ENCODE measurements at places on chromosomes 12 and 14.
A peak's percentile ranks its signal among the peaks of the same experiment; 100 is the strongest.

DNA sequence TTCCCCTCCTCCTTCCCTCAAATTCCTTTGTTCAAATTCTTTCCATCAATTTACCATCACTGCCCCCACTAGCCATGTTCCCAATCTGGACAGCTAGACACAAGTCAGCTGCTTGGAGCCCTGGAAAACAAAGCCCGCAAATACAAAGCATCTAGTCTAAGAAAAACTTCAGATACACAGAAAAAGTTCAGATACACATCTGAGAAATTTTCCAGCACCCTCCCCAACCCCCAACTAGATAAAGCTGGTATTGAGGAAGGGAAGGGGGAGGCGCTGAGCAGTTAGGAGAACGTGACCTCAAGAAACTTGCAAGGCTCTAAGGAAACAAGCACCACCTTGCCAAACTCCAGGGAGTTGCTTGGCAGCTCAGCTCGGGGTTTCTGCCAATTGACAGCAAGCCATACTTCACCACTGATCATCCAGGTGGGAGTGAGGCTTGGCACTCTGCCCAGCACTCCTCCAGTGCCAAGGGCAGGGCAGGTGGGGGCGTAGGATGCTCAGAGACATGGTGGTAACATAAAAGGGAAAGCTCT is 5.1 kb upstream of the CNIH1 start:
- DNase-seq = peak; percentile 67

DNA sequence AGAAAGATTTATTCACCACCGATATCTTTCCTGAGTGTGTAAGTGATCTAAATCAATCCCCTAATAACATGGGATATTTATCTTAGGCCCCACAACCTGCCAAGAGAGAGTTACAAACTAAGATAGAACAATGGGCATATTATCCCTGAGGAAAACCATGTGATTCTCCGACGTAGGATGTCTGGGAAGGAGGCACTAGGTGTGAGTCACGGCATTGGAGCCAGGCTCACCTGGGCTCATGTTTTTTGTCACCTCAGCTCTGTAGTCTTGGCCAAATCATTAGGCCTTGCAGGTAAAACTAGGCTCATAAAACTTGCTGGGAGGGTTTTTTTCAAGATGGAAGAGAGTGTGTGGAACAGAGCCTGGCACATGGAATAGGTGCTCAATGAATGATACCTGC is 129.7 kb upstream of the PLEKHG7 start:
- DNase-seq = no peak

DNA sequence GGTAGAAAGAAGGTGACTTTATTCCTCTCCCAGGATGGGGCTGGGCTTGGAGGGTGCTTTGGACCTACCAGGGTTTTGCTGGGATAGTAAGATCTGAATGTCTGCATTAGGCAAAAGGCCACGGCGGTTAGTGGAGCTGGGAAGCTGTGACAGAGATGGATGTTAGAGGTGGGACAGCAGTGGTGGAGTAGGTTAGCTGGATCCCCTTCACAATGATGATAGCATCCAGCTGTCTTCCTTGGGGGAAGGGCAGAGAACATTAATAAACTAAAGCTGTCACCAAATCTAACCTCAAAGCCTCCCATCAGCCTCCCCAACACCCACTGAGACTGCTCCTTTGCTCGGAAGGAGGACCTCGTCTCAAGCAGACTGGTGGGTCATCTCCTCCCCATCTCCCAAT is 104.8 kb downstream of the GPATCH2L start:
- no peak for DNase-seq

DNA sequence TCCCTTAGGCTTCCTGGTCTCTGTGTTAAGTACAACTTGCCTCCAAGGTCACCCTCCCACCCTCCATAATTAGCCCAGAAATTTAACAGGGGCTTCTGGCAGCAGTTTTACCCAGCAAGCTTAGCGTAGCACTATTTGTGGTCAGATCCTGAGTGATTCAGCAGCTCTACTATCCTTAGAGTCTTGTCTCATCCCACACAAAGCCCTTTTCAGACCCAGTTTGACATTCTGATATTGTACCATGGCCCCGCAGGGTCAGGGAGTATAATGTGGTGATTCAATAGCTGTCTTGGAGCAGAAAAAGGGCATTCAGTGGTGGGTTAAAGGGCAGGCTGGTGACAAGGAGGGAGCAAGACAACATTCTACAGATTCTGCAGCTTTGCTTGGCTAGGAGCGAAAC is 153.8 kb upstream of the DDHD1 start:
- no peak for DNase-seq

DNA sequence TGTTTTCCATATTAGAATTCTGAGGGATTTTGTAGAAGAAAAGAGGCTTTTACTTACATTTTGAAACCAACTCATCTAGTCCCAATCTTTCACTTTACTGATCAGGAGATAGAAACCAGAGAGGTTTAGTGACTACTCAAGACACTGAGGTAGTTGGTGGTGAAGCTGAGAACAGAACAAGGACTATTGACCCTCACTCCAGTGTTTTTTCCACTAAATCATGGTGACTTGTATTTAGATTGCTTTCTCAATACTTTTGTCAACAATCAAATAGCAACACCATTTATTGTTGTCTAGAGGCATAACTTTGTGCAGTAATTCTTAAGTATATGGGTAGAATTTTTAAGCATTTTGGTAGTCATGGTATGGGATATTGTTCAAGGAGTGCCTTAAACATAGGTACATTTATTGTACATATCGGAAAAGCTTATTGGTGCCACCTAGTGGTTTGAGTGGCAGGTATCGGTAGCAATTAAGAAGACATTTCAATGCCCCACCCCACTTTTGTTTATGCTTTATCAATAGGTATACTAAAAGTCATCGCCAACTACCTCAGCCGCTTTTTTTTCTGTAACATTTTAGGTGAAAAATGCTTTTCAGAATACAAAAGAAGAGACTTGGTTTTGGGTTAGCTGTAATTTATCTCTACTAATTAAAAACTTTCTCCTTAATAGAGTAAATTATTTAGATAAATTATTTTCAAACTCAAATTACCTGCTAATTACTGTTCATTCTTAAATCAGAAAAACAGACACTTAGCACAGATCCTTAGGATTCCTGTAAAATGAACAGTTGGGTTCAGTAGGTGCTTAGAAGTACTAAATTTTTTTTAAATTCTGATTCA is 47.3 kb upstream of the PAWR start:
- DNase-seq = peak; percentile 56

DNA sequence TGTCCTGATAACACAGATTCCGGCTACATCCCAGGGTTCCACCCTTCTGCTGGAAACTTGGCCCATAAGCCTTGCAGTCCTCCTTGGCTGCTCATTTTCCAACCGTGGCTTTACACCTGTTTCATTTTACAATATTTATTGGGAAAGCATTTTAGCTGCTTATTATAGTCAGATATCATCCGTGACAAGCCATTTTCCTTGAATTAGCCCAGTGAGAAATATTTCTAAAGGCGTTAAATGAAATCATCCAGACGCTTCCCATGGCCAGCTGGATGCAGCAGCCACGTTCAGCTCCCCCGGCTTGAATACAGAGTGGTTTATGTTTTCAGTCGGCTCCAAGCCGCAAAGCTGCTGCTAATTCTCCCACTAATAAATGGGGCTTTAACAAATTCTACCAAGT is 245.0 kb upstream of the PELI2 start:
- DNase-seq = no peak

GRCh38 chr14:52071675-52072074 is 2.8 kb upstream of the NID2 start:
- DNase-seq = no peak

GRCh38 chr14:94043756-94044475 is 17.8 kb downstream of the OTUB2 start:
- DNase-seq = no peak

- no peak for DNase-seq
Observed at GRCh38 chr14:55556929-55557623, 22.9 kb upstream of the KTN1 start.

- DNase-seq = no peak
Observed at GRCh38 chr14:24394275-24394674, 4.5 kb upstream of the NYNRIN start.

- no peak for DNase-seq
Observed at GRCh38 chr14:69079188-69079742, 73.7 kb downstream of the DCAF5 start.

DNA sequence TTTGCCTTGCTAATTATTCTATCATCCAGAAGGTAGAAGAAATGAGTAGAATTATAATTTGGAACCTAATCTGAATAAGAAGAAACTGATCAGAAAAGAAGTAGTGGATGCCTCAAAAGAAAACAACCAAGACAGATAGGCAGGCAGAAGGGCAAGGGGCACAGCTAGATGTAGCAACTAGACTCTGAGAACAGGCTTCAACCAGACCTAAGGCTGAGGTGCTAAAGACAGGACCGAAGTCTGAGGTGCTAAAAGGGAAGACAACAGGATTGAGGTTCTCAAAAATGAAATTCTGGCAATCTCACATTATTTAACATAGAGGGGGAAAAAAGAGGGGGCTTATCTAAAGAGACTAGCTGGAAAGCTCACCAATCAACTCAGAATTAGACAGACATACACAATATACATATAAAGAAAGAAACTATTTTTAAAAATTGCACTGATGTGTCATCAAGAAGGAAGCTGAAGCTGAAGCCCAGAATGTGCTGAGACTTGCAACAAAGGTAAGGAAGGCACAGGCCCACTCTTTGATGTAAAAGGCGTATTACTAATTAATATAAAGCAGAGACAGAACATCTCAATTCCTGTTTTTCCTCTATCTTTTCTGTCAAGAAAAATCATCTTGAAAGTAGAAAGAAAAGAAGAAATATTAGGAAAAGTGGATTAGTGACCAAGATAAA is 43.8 kb upstream of the CSRNP2 start:
- no peak for DNase-seq

- DNase-seq = no peak
Observed at GRCh38 chr14:37452323-37452722, 142.7 kb downstream of the FOXA1 start.

DNA sequence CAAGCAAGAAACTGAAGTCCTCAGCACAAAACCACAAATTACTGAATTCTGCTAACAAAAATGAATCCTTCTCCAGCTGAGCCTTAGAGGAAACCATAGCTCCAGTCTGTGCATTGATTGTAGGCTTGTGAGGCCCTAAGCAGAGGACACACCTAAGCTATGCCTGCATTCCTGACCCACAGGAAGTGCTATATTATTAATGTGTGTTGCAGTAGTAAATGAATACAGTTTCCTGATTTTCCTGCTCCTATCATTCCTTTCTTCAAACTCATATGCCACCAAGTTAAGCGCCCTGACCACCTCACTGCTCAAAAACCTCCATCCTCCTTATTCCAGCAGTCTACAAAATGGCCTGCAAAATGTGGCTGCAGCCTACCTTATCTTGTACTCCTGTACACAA is 151.9 kb upstream of the ABCD2 start:
- DNase-seq = no peak

DNA sequence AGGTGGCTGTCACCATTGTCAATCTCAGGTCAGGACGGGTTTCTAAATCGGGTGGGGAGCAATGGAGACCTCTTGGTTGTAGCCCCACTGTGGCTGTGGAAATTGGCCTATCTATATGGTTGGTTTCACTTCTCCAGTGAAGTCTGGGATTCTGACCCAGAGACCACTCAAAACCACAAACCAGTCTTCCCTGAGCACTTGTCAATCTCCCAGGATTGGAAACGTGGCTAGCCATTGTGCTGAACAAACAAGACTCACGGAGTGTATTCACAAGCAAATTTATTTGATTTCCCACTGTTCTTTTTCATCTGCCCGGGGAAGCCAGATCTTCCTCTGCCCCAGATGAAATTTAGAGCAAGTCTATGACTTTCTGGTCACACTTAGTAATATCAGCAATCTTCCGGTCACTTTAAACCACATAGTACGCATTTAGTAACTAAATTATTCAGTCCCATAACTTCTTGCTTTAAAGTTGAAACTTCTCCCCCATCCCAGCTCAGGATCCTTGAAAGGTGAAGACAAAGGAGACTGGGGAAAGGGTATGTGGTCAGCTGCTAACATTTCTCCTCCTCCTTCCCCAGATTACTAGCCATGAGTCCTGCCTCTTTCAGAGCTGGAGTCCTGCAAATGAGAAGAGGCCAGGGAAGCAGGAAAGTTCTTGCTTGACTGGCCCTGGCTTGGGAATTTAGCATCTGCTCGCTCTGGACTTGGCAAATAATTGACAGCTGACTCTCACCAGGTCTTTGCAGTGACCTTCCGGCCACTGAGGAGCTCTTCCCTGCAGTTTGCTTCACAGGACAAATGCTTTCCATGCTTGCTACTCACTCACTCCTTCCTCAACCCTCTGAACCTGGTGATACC is 123.2 kb upstream of the MAX start:
- no peak for DNase-seq

DNA sequence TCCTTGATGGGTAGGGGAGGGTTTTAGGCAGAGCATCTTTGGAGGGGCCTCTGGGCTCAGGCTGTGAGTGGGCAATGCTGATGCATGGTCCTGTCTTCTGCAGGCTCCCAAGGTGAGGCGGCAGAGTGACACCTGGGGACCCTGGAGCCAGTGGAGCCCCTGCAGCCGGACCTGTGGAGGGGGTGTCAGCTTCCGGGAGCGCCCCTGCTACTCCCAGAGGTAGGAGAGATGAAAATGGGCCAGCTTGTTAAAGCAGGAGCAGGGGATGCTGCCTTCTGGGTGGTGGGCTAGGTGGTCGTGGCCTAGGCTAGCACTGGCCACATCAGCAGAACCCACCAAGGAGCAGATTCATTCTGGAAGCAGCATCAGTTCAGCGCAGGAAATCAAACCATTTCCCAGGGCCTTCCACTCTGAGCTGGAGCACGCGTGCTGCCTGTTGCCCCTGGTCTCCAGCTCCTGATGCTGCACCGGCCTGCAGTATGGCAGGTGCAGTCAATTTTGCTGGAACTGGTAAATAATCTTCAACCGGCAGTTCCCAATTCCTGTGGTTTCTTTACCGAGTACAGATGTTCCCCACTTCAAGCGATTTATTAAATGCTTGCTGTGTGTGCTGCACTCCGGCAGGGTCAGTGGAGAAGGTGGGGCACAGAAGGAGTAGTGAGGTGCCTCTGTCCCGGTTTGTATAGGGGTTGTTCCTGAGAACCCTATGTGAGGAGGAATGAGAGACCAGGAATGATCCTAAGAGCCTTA is 7.4 kb downstream of the PAPLN start:
- no peak for DNase-seq

DNA sequence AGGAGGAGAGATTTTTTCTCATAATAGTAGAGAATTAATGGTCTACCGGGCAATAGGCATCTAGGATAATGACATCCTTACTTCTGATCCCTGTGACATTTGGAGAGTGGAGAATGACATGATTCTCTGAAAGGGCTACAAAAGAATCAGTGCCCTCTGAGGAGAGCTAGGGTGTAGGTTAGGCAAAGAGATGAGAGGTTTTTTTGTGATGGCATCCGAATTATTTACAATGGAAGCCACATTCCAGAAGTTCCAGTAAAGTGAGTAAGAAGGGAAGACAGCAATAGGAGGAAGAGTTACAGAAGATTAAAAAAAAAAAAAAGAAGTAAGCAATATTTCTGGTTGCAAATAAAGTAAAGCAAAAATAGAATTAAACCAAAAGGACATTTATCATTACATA is 478.0 kb downstream of the RMST start:
- DNase-seq = no peak

DNA sequence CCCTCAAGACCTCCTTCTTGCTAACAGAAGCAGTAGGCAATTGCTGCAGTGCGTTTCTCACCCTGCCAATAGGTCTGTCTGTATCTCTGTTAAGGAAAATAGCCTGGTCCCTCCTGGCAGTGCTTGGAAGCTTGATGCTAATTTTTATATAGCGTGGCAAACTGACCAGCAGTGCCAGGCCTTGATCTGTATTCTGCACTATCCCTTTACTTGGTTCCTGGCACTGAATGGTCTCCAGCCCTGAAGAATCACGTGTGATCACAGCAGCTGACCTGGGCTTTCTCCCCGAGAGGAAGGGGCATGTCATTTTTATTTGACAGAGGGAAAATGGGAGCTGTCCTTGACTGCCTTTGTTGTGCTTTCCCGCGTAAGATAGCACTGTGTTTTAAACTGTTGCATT is 48.7 kb upstream of the TRAF3 start:
- no peak for DNase-seq

Data from NCI-H2081 (cell line).